ENCODE measurements at places on chromosomes 1 and 21. TPM values are rescaled to one million over a fixed set of nuclear protein-coding genes. Genes with fewer than 3 reads are reported as not detected.
A peak's percentile ranks its signal among the peaks of the same experiment; 100 is the strongest.

- peak; percentile 91 for DNase-seq
Observed at GRCh38 chr21:36587388-36587787, 107.5 kb upstream of the CLDN14 start.

Gene GSTM2
- total RNA-seq, result 14.8 TPM

GRCh38 chr1:2290595-2291510, 62.7 kb downstream of the SKI start:
- DNase-seq, result peak; percentile 99

GRCh38 chr1:171345536-171345935, 31.6 kb downstream of the FMO4 start:
- no peak for DNase-seq

DNA sequence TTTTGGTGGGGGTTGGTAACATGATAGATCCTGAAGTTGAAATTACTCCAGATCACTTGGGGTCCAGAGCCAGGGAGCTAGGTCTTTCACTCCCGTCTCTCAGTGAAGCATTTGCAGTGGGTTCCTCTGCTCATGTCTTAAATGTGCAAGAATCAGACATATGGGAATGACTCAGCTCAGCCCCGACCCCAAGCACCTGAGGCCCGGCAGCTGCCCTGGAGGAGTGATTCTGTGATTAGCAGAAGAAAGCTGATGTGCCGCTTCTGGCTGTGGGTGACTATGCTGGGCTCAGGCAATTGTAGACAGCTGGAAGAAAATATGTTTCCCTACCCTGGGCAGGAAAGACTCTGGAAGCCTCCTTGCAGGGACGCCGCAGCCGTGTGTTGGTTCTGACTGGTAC, 601.7 kb downstream of the NPHP4 start:
- peak; percentile 14 for DNase-seq

GRCh38 chr1:36150296-36151133, 1.2 kb upstream of the TRAPPC3 start:
- DNase-seq, result peak; percentile 97

DNA sequence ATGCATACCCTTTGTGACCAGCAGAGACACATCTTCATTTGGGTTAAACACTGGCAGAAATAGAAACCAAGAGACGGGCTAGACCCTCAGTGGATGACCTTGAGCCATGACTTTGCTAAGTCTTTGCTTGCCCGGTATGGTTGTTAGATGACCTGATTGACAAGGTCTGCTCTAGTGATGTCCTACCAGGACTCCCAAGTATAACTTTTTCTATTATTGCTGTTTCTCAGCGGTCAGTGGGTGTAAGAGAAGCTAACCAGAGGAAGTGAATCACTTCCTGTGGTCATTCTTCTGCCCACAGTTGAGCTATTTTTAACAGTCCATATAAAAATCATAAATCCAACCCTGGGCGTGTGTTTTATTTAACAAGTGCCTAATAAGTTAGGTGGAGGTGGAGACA, 126.2 kb upstream of the ETS2 start:
- peak; percentile 93 for DNase-seq

DNA sequence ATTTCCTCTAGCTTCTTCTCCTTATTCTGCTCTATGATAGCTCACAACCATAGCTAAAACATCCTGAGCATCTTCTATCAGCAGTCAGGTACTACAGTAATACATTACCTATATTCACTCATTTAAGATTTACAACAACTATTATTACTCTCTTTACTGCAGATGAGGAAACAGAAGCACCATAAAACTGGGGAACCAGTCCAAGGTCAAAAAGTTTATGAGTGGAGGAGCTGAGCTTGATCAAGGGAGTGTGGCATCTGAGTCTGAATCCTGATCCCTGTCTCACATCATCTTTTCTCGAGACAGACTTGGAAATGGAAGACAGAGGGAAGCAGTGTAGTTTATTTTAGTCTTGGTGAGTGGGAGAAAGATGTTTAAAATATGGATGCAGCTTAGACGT, 288.6 kb downstream of the RGS7 start:
- no peak for DNase-seq

- no peak for DNase-seq
Observed at GRCh38 chr21:41655259-41655658, 111.6 kb downstream of the RIPK4 start.

DNA sequence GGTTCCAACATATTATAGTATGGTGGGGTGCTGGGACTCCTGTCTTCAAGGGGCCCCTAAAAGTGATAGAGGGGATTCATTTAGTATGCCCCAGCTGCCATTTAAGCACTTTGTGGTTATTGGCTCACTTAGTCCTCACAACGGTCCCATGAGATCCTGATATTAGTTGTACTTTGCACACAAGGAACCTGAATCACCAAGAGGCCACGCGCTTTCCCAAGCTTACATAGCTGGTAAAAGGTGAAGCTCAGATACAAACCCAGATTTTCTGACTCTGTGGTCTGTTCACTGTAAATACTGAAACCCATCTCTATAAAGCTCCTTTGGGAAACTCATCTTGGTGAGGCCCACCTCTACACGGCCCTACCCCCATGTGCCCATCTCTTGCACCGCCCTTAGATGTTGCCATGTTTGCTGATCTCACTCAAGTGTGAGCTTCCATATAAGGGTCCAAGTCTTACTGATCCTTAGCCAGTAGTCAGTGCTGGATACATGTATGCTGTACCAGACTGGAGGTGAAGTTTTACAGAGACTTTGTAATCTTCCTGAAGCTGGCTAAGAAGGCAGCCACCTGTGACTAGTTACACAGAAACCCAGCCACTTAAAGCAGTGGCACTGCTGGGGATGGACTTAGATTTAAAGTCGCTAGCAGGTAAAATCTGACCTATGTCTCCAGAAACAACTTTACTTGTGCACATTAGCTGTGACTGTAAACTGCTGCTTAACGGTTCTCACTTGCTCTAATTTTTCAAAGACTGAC, 124.4 kb upstream of the HOOK1 start:
- no peak for DNase-seq

Gene RAP1A
- 17.0 TPM for total RNA-seq

DNA sequence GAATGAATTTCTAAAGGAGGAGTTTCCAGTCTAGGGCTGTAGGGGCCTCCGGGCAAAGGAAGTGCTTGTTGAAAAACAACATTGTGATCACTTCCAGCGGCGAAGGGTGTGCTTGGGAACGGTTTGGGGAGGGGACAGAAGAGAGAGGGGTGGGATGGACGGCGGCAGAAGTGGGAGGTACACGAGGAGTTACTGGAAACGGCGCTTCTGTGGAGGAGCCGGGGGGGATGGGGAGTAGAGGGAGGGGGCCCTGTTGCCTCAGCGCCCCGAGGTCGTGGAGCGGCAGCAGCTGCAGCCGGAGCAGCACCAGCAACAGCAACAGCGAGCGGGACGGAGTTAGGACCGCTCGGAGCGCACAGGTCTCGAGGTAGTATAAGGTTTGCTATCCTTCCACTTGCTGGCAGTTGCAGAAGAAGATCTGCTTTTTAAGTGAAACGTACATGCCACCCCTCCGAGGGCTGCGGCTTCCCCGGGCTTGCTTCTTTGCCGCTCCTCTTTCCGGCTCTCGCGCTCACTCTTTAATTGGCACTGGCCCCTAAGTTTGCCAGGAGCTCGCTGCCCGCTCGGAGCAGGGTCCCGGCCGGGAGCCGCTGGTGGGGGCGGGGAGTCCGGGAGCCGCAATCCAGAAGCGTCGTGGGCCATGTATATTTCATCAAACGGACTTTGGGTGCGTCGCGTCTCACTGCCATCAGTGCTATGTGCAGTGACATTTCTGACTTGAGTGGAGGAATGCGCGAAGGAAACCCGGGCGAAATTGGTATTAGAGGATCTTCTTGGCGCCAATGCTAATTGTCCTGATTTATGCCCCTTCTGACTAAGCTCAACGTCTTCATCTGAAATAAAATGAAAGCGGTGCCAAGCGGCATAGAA, 771 bp upstream of the NTNG1 start:
- peak; percentile 84 for DNase-seq

DNA sequence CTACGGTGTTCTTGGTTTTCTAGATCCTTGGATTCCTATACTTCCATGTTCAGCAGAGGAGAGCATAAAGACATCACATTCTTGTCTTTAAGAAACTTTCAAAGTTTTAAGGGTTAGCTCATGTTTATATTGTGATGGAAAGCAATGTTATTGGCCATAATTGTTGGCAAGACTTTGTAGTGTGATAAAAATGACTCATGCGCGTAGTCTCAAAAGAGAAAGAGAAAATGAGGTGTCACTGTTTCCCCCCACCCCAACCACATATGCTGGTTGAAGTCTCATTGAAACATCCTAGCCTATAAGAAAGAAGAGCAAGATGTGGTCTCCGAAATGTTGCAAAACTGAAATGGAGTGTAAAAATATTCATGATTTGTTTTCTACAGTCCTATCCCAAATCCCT, 348.8 kb downstream of the PTBP2 start:
- peak; percentile 1 for DNase-seq

Gene TMEM51
- total RNA-seq, result 0.59 TPM

Gene ZBED6
- 47.0 TPM for total RNA-seq

Gene LEMD1
- total RNA-seq, result not detected

Gene LHX8
- total RNA-seq, result not detected

GRCh38 chr1:3423896-3424611, 30.4 kb upstream of the ARHGEF16 start:
- DNase-seq, result no peak

DNA sequence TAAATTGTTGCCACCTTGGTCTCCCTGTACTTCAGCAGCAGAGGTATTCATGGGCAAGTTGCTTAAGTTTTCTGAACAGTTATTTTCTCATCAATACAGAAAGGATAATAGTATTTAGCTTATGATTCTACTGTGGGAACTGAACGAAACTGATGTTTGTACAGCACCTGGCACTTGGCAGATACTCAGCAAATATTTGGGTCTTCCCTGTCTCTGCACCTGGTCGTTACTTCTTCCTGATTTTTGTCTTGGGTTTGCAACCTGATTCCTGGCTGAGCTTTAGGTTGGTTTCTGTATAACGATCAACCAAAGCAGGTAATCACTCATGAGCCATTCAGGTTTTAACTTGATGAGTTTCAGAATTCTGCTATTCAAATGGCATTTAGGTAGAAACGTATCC, 490.6 kb downstream of the KIF26B start:
- DNase-seq, result no peak

GRCh38 chr1:1438531-1439381, 3.3 kb downstream of the VWA1 start:
- DNase-seq, result peak; percentile 92

DNA sequence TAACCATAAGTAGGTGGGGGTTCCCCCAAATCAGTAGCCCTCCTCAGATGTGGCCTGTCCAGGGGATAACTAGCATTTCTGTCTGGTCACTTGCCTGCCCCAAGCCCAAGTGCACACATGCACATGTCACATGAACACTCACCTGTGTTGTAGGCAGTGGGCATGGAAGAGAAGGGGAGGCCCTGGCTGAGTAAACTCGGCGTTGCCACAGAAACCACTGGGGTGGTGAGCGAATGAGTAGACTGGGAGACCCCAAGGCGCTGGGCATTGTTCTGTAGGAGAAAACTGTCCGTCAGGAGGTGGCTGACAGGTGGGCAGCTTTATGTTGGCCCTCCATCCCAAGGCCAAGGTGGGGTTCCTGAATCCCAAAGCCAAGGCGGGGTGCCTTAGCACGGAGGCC, 25.6 kb downstream of the MEF2D start:
- no peak for DNase-seq

GRCh38 chr1:15757016-15757543, 1.5 kb upstream of the FBLIM1 start:
- peak; percentile 79 for DNase-seq

Measured in osteoblast (primary cell).